Fibroblast of villous mesenchyme (primary cell): ENCODE measurements at places on chromosomes 3 and 15. TPM values are rescaled to one million over a fixed set of nuclear protein-coding genes. Genes with fewer than 3 reads are reported as not detected.

Gene PIF1
- total RNA-seq, result 9.7 and 11.2 TPM in 2 replicates

Gene RBM5
- 121 and 192 TPM in 2 replicates for total RNA-seq

Gene USP50
- total RNA-seq, result 1.3 TPM in 1 of 2 replicates, not detected in the other

Gene SERPINI1
- total RNA-seq, result 2.2 and 2.6 TPM in 2 replicates

Gene C2CD4B
- not detected in 2 replicates for total RNA-seq

Gene PAK2
- total RNA-seq, result 34.5 and 57.0 TPM in 2 replicates

Gene TICRR
- 5.2 TPM in 2 replicates for total RNA-seq

Gene DLL4
- total RNA-seq, result 5.5 and 6.0 TPM in 2 replicates
